Right renal pelvis (tissue), 4 donors: ENCODE measurements at places on chromosomes 7 and 10. TPM values are rescaled to one million over a fixed set of nuclear protein-coding genes. Genes with fewer than 3 reads are reported as not detected.

Gene EXOSC1
- polyA plus RNA-seq = 34.9 TPM

Gene IL15RA
- polyA plus RNA-seq = 1.8 TPM

Gene ARMC10
- 60.0 TPM for polyA plus RNA-seq

Gene SPAM1
- polyA plus RNA-seq = not detected

Gene FLNC
- 14.2 TPM for polyA plus RNA-seq
